ENCODE measurements at places on chromosomes 6 and 20. TPM values are rescaled to one million over a fixed set of nuclear protein-coding genes. Genes with fewer than 3 reads are reported as not detected.

DNA sequence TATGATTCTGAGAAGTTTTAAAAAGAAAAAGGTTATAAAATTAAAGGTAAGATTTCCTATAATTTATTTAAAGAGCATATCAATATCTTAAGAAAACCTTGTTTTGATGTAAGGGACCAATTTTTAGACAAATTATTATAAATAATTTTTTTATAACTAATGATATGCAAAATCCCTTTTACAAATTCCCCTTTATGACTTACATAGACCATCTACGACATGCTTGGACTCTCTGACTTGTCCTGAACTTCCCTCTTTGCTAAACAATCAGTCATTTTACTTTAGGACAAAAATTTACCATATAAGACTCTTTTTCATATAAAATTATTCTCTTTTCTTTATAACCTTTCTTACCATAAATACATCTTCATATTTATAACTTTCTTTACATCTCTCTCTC is 15.3 kb upstream of the ANGPT4 start:
- no peak for DNase-seq
- no peak overlapping the region for H3K4me3 ChIP-seq
- H3K4me1 ChIP-seq = no peaks in the 10 kb centered on the region
- no peaks in the 10 kb centered on the region for H3K36me3 ChIP-seq
- H3K27me3 ChIP-seq = no peaks in the 10 kb centered on the region

DNA sequence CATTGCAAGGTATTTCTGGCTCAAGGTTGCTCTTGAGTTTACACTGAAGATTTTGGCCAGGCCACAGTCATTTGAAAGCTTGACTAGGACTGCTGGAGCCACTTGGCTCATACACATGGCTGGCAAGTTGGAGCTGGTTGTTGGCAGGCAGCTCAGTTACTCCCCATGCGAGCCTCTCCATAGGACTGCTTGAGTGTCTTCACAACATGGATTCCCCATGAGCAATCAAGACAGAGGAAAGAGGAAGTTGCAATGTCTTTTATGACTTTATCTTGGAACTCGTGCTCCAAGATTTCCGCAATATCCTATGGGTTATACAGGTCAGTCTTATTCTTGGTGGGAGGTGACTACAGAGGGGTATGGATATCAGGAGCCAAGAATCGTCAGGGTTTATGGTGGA is 1.4 kb upstream of the MANBAL start:
- no peak overlapping the region for H3K27ac ChIP-seq
- peaks cover 15% of the 10 kb centered on the region for H3K4me1 ChIP-seq
- no peak overlapping the region for H3K4me3 ChIP-seq
- no peaks in the 10 kb centered on the region for H3K36me3 ChIP-seq

DNA sequence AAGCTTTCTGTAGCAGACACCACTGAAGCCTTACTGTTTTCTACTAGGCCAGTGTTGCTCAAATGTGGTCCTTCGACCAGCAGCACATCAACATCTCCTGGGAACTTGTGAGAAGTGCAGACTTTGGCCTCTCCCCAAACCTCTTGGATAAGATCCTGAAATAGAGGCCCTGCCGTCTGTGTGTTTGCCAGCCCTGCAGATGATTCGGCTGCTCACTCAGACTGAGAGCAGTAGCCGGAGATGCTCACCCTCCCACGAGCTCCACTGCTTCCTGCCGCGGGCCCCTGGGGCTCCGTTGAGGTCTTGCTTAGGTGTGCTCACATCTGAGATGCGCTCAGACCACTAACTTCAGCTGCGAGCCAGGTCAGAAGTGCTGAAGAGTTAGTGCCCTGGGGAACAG is 129.5 kb upstream of the SSTR4 start:
- H3K36me3 ChIP-seq = no peaks in the 10 kb centered on the region
- H3K4me1 ChIP-seq = no peaks in the 10 kb centered on the region
- H3K27ac ChIP-seq = no peak overlapping the region

DNA sequence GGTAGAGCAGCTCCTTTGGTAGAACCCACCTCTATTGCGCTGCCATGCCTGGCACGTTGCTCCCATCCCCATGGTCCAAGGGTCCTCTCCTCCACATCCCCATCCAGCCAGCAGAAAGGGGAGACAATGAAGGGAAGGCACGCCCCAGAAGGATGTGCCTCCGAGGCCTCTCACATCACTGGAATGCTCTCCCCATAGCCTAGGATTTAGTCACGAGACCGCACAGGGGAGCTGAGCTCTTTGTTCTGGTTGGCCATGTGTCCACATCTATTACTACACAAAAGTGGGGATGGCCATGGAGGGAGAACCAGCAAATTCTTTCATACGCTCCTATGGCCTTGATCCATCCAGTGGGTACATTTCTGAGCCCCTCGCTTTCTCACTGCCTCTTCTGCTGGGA is 60.5 kb upstream of the SALL4 start:
- H3K4me3 ChIP-seq = no peak overlapping the region
- H3K36me3 ChIP-seq = no peaks in the 10 kb centered on the region
- no peak for DNase-seq
- no peaks in the 10 kb centered on the region for H3K27me3 ChIP-seq

- H3K27me3 ChIP-seq = no peaks in the 10 kb centered on the region
- no peak overlapping the region for H3K27ac ChIP-seq
These were observed 39.7 kb upstream of the PTCHD4 start for GRCh38 chr6:48150701-48151100.

DNA sequence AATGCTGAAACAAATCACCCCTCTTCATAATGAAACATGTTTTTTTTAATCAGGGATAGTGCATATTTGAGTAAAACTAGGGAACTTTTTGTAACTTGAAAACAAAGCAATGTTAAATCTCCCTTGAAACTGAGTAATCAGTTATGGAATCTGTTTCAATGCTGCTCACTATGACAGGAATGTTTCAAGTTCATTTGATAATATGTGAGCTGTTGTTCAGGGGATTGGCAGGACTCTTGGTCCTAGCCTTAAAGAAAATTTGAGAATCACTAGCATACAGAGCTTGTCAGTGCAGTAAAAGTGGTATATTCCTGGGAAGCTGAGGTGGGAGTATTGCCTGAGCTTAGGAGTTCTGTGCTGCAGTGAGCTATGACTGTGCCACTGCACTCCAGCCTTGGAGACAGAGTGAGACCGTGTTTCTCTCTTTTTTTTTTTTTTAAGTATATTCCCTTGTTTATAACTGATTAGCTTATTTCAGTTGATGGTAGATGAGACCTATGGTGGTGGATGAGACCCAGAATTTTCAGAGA is 21.6 kb upstream of the CALHM6 start:
- peak overlapping the region; percentile 42 for H3K27ac ChIP-seq

GRCh38 chr6:56424542-56425083 is 177.2 kb upstream of the COL21A1 start:
- H3K27me3 ChIP-seq = no peaks in the 10 kb centered on the region
- H3K4me1 ChIP-seq = no peaks in the 10 kb centered on the region
- H3K36me3 ChIP-seq = no peaks in the 10 kb centered on the region
- no peak overlapping the region for H3K27ac ChIP-seq
- no peak overlapping the region for H3K4me3 ChIP-seq

DNA sequence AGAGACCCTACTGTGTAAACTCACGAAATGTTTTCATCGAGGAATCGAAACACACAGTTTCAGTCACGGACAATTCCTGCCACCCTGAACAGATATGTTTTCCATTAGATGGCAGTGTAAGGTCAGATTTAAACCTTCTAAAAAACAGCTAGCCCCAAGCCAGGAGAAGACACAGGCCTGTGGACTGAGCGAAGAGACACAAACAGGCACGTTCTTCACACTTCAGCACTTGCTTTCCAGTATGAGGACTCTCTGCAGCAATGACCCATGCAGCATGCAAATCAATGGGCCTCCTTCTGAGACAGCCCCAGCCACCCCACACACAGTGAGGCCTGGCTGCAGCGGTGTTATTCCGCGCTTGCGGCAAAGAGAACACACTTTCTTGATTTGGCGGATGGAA is 31.9 kb downstream of the HUS1B start:
- H3K4me3 ChIP-seq = no peak overlapping the region
- H3K27me3 ChIP-seq = no peaks in the 10 kb centered on the region

DNA sequence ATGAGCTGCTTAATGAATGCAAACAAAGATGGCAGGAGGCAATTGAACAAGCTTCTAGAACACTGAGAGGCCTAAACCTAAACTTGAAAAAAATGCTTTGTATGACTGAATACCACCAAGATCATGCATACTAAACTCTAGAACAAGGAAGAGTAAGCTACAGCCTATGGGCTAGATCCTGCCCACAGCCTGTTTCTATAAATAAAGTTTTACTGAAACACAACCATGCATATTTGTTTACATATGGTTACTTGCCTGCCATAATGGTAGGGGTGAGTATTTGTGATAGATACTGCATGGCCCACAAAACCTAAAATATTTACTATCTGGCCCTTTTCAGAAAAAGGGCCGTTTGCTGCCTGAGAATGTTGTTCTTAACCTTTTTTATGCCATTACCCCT is 37.0 kb downstream of the ZFP64 start:
- H3K4me1 ChIP-seq = no peaks in the 10 kb centered on the region
- H3K4me3 ChIP-seq = no peak overlapping the region
- peaks cover 33% of the 10 kb centered on the region for H3K36me3 ChIP-seq
- no peak for DNase-seq
- H3K27ac ChIP-seq = no peak overlapping the region
- H3K27me3 ChIP-seq = no peaks in the 10 kb centered on the region

DNA sequence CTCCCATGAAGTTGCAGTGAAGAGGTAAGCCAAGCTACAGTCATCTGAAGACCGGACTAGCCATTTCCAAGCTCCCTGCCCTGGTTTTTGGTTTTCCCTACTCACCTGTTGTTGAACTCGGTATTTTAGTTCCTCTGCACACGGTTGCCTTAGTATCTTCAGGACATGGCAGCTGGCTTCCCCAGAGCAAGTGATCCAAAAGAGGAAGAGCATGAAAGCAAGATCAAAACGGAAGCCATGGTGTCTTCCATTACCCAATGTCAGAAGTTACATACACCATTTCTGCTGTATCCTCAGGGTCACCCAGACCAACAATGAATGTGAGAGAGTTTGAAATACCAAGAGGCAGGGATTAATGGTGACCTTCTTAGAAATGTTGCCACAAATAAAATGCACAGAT is 276.6 kb upstream of the CNR1 start:
- no peak overlapping the region for H3K27ac ChIP-seq
- H3K4me1 ChIP-seq = no peaks in the 10 kb centered on the region
- H3K36me3 ChIP-seq = no peaks in the 10 kb centered on the region

DNA sequence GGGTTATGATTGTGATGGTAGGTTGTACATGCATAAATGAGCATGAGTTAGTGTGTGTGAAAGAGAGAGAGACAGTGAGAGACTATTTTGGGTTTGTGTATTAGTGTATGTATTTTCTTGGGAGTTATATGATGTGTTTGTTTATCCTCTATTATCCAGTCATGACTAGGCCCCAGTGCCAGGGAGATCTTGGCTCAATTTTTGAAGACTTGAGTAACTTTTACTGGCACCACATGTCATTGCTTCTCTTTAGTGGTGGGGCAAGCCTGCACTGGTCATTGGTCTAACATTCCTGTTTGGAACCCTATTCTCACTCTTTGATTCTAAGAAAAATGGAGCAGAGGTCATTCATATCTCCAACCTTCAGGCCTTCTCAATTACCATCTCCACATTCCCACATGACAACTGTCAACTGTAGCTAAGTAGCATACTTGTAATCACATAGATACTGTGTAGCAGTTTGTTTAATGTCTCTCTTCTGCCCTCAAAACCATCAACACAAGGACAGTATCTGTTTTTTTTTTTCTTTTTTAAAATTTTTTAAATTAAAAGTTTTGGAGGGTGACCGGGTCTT is 8.8 kb downstream of the L3MBTL1 start:
- H3K4me3 ChIP-seq = no peak overlapping the region
- H3K4me1 ChIP-seq = peaks cover 24% of the 10 kb centered on the region
- H3K27ac ChIP-seq = no peak overlapping the region
- peaks cover 14% of the 10 kb centered on the region for H3K36me3 ChIP-seq
- no peaks in the 10 kb centered on the region for H3K27me3 ChIP-seq

- no peak overlapping the region for H3K27ac ChIP-seq
- H3K36me3 ChIP-seq = peaks cover 33% of the 10 kb centered on the region
- H3K4me3 ChIP-seq = no peak overlapping the region
These were observed 101.5 kb downstream of the SYCP2 start for GRCh38 chr20:59831916-59832270.

GRCh38 chr6:132220800-132221199 is 180.5 kb downstream of the MOXD1 start:
- no peaks in the 10 kb centered on the region for H3K27me3 ChIP-seq
- H3K4me3 ChIP-seq = no peak overlapping the region
- H3K36me3 ChIP-seq = no peaks in the 10 kb centered on the region

DNA sequence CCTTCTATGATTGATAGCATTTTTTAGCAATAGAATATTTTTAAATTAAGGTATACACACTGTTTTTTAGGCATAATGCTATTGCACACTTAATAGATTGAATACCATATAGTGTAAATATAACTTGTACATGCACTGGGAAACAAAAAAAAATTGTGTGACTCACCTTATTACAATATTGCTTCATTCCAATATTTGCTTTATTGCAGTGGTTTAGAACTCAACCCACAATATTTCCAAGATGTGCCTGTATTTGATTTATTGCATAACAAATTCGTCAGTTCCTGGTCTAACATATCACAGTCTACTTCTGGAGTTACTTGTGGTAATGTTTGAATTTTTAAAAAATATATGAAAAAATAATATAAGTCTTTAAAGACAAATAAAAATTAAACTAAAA is 41.9 kb upstream of the DEFB112 start:
- no peak for DNase-seq
- H3K36me3 ChIP-seq = no peaks in the 10 kb centered on the region
- H3K27me3 ChIP-seq = no peaks in the 10 kb centered on the region
- no peak overlapping the region for H3K4me3 ChIP-seq
- H3K4me1 ChIP-seq = no peaks in the 10 kb centered on the region

OXT gene
- 0.32 TPM for polyA plus RNA-seq

SMLR1 gene
- 0.17 TPM for polyA plus RNA-seq

GPR6 gene
- 0.99 TPM for polyA plus RNA-seq

SLC52A3 gene
- polyA plus RNA-seq = 1.1 TPM
